Activated CD8-positive, alpha-beta memory T cell treated with anti-CD3 and anti-CD28 coated beads for 1 hour (primary cell): ENCODE measurements at places on chromosomes 11 and 22.

GRCh38 chr11:3104961-3105790 is 48.0 kb upstream of the CARS1 start:
- no peak for DNase-seq

DNA sequence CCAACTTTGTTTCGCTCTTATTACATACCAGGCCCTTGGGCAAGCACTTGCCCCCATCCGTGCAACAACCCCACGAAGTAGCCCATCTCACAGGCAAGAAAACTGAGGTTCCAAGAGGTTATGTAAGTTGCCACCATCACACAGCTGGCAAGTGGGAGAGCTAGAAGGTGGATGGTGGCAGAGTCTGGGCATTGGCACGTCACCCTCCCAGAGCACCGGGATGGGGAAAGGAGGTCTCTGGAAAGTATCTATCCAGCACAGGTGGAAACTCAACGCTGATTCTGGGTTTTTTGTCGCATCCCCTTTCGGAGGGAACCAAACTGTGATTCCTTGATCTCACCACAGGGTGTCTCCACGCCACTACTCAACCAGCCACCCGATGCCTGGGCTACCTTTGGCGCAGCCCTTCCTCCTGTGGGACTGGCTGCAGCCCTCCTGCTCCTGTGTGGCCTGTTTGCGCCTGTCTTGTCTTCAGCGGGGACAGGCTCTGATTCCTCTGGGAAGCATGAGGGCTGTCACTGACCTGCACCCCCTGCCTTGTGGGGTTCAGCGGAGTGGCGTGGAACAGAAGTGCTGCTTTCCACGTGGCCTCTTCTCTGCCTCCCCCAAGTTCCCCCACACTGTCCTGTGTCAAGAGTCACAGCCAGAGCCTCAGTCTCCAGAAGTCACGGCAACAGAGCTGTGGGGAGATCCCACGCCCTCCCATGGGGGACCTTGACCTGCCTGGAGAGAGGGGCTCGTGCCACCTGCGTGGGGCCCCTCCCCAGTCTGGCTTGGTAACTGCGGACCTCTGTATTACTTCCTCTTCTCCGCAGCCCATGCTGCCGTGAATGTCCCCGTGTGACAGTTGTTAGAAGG is 34.4 kb upstream of the TRIM29 start:
- DNase-seq, result no peak

- DNase-seq, result no peak
These were observed 37.4 kb downstream of the DUSP8 start for GRCh38 chr11:1534682-1535081.

DNA sequence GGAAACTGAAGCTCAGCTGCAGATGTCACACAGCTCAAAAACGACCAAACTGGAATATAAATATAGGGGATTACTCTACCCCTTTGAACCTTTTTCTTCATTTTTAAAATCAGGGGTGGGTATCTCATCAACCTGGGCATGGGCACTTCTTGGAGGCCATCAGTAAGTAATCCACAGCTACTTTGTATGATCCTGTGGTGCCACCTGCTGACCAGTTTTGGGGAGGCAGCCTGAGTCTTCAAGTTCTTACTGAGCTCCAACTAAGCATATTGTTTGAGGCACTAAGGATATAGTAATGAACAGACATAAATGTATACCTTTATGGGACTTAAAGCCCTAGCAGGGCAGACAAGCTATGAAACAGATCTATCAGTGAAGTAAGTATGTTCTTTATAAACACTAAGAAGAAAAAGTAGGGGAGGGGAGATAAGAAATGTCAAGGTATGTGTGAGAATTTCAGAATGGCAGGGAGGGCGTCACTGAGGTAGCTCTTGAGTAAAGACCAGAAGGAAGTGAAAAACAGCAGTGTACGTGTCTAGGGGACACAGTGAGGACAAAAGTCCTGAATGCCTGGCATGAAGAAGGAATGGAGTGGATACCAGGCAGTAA is 18.4 kb downstream of the TUB start:
- peak; percentile 32 for DNase-seq

- no peak for DNase-seq
These were observed 951.3 kb upstream of the CHORDC1 start for GRCh38 chr11:91174193-91174592.

DNA sequence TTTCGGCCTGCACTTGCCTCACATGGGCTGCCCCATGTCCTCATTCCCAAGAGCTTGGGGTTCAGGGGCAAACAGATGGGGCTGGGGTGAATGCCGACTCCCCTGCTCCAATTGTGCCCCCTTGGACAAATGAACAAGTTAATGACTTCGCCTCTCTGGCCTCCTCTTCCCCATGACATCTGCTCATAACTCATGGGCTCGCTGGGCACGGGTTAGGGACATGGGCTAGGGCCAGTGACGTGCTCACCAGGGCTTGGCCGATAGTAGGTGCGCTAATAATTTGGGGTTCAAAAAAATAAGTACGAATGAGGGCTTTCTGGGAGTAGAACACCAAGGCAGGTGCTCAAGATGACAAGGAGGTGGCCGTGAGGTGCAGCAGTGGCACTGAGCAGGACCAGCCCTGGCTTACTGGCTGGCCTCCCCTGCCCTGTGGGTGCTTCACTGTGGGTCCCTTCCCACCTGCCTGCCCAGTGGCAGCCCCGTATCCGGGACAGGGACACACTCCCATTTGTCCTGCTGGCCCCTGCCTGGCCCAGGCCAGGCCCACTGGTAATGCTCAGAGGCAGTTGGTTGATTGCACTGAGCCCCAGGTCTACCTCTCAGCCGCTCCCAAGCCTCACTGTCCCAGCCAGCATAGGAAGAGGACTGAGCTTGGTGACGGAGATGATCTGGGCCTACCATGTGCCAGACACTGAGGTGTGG is 12.3 kb downstream of the CBX6 start:
- DNase-seq, result no peak

- DNase-seq, result no peak
These were observed 10.9 kb downstream of the KMT5B start for GRCh38 chr11:68202165-68202564.

- DNase-seq, result no peak
These were observed 300.4 kb downstream of the TTC28 start for GRCh38 chr22:28379075-28379779.

DNA sequence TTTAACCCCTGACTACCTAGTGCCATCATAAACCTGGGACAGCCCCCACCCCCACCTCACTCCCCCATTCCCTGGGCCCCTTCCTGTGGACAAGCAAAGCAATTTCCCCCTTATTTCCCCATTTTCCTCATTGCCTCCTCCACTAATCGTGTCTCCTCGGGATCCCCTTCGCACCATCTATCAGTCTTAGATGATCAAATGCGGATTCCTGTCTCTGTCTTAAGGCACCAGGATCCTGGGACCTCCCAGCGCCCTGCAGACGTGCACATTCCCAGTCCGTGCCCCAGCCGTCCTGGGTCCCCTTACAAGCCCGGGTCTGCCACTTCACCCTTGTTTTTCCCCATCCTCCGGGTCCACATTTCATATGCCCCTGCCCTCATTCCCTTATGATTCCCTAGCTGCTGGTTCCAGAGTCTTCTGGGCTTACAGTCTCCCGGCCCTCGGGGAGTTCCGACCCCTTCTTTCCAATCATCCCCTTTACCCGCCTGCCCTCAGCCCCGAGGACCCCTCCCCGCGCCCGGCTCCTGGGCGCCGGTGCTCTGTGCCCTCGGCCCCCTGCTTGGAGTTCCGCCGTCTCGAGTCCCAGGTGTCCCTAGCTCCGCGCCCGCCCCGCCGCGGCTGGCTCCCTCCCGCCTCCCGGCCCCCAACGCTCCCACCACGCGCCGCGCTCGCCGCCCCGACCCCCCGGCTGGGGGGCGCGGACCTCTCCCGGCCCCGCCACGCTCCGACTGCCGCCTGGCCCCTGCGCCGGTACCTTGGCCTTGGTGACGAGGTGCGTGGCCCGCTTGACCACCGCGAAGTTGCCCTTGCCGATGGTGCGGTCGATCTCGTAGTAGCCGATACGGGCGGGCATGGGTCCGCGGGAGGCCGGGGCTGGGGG is 599 bp downstream of the SIK3 start:
- DNase-seq, result no peak

DNA sequence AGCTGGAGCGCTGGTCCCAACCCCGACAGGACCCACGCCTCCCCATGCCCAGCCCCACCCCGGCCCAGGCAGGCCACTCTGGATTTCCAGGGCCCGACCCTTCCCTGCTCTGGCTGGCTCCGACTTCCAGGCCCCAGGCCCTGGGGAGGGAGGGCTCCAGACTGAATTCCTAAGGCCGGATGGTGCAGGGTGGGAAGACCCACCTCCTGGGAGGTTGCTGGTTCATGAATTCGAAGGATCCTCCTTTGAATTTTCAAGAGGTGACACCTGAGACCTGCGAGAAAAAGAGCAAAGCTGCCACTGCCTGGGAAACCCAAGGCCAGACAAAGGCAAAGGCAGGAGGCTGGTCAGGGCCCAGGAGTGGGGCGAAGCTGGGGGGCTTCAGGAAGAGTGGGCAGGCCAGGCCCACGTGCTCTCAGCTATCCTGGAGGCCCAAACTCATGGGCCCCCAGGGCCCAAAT is 47.0 kb upstream of the LINC01488 start:
- no peak for DNase-seq

DNA sequence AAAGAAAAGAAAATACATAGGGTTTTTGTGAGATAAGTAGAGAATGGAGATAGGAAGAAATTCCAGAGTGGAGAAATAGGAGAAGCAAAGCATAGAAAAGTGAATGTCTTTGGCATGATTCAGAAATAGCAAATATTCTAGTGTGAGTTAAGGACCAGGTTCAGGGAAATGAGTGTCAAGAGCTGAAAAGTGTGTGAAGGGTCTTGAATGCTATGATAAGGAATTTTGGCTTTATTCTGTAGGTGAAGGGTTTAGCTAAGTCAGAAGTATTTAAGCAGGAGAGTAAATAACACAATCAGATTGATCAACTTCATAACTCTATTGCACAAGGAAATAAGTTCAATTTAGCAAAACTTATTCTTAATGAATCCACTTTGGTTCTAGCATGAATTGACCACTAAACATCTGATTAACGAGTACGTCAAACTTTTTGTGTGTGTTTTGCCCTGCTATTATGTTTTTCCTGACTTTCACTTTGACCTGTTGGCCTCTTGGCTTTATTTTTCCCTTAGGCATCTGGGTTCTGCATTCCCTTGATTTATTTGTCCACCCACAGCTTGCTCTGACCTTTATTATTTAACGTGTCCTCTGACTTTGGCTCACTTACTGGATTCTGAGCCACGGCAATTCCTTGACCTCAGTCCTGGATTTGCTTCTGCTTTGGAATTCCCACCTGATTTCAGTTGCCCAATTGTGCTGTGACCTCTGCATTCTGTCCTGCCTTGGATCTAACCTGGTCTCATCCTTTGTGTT is 11.9 kb upstream of the TMEM218 start:
- DNase-seq, result no peak

- no peak for DNase-seq
These were observed 330.7 kb upstream of the NCAM1 start for GRCh38 chr11:112630496-112630895.

GRCh38 chr22:25525376-25525775 is 39.1 kb upstream of the GRK3 start:
- DNase-seq, result no peak

DNA sequence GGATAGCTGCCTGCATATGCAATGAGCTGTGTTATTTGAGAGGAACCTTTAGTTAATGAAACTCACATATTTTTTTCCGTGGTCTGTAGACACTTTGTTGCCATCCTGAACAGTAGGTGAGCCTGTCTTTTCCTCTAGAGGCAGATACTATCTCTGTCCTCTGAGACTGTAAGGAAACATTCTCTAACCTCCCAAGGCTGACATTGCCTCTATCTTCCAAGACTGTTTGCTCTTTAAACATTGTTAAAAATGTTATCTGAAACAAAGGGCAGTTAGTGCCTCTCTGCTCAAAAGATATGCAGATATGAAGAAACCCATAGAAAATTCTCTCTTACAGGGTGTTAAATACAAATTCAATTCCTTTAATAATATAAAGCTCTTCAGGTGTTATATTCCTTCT is 963.8 kb upstream of the CNTN5 start:
- DNase-seq, result no peak

- no peak for DNase-seq
These were observed at the start of gene APOL3 for GRCh38 chr22:36160499-36160942. TSS of gene APOL3 (minus strand) at chr22:36160755. CDS start at chr22:36149055, 11,700 bp downstream.

- DNase-seq, result no peak
These were observed 58.0 kb downstream of the KCNJ1 start for GRCh38 chr11:128809128-128809527.

DNA sequence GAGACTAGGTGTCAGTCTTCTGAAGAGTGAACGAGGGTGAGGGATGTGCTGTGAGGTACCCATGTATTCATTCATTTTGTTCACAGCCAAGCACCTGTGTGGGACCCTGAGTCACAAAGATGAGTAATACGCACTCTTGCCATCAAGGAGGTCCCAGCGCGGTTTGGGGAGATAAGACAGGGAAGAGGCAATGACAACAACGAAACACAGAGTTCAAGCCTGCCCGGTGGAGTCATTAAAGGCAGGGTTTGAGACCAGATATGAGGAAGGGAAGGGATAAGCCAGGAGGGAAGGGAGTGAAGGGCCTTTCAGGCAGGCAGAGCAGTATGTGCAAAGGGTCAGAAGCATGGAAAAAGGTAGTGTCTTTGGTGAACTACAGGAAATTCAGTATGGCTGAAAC is 4.6 kb downstream of the DCHS1 start:
- DNase-seq, result no peak

GRCh38 chr11:75421035-75421602 is 11.9 kb downstream of the KLHL35 start:
- no peak for DNase-seq

DNA sequence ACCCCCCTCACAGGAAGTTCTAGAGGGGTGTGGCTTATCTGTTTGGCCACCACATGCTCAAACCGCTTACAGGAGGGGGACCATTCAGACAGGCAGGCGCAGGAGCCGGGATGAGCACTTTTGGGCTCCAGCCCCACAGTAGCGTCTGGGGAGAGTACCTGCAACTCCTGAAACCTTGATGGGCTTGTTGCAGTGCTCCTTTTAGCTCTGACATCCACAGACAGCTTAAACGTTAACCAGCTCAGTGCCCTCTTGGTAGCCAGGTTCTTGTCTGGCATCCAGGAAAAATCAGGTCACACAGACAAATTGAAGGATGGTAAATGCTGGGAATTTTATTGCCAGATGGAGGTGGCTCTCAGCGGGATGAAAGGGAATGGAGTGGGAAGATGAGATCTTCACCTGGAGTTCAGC is 326.3 kb downstream of the ETS1 start:
- DNase-seq, result no peak

- DNase-seq, result no peak
These were observed 478.1 kb upstream of the CHORDC1 start for GRCh38 chr11:90700789-90701439.

DNA sequence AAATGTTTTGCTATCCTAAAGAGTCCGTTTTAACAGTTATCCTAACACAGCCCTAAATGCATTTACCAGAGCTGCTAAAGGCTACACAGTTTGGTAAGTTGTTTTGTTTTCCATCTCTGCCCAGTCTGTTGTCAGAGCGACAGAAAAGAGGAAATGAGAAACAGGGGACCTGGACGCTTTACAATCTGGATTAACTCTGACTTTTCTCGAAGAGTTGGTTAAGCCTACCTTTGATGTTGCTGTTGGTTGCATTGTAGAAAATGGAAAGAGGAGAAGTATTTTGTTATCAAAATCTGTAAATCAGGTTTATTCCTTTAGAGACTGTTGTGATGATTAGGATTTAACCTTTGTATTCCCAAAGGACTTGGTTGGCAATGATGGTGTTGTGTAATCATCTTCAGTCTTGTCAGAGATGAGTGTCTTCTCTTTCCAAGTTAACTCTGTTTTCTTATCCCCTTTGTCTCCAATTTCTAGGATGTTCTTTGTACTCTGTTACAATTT is 481 bp downstream of the ANGPTL5 start:
- no peak for DNase-seq
